ENCODE measurements at places on chromosomes 7 and 10.

DNA sequence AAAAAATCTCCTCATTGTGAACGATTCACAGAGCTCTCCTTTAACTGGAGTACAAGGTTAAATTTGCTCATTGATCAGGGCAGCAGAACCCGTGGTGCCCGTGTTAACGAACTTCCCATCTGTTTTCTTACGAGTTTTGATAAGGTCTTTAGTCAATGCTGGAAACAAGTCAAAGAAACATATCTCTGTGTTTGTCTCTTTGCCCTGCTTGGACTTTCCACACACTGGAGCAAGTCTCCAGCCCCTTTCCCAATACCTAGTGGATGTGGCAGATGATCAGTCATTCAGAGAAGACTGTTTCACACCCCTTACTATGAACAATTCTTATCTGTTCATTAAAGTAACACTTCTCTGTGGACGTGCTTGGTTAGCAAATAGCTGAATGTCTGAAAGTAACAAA, 121.3 kb downstream of the ARID5B start:
- DNase-seq: peak; percentile 80

- no peak for DNase-seq
Measured at GRCh38 chr10:29619241-29619669, 15.5 kb downstream of the SVIL start.

GRCh38 chr10:93495654-93496321, 624 bp upstream of the CEP55 start:
- peak; percentile 34 for DNase-seq

- DNase-seq: no peak
Measured at GRCh38 chr7:98992076-98992475, 113.7 kb downstream of the TRRAP start.

GRCh38 chr7:93921607-93922566, at the start of gene GNG11:
GNG11 (plus strand) TSS chr7:93921735; CDS start chr7:93922138, 403 bp downstream.
- peak; percentile 26 for DNase-seq

Data from activated CD4-positive, alpha-beta T cell treated with anti-CD3 and anti-CD28 coated beads, Interleukin-10, Interleukin-2, amounts not matched to agents 100 ng/mL and 50 ng/mL, durations not matched to agents 16 hours and 8 hours (primary cell).